MCF 10A (cell line): ENCODE measurements at places on chromosomes 4 and X. TPM values are rescaled to one million over a fixed set of nuclear protein-coding genes. Genes with fewer than 3 reads are reported as not detected.

The HDX gene
- total RNA-seq, result 6.4 and 6.6 TPM in 2 replicates

The RBM46 gene
- total RNA-seq, result 0.21 and 0.29 TPM in 2 replicates

The SLITRK4 gene
- total RNA-seq, result 0.35 and 0.39 TPM in 2 replicates

The NKX3-2 gene
- total RNA-seq, result 0.34 and 0.42 TPM in 2 replicates

The PTCHD1 gene
- total RNA-seq, result not detected in 2 replicates
